ENCODE measurements at places on chromosomes 12 and 14.
A peak's percentile ranks its signal among the peaks of the same experiment; 100 is the strongest.

GRCh38 chr12:42021469-42021868 lies 123.2 kb downstream of the GXYLT1 start:
- no peak for DNase-seq

- peak; percentile 3 for DNase-seq
These were observed 448.5 kb downstream of the TMEM121 start for GRCh38 chr14:105974902-105975301.

GRCh38 chr14:24207104-24207551 lies 1.6 kb downstream of the TSSK4 start:
- DNase-seq, result no peak

GRCh38 chr14:51674294-51675002 lies 22.7 kb downstream of the FRMD6 start:
- no peak for DNase-seq

- DNase-seq, result peak; percentile 20
These were observed 91.2 kb upstream of the PARP11 start for GRCh38 chr12:3964439-3964838.

DNA sequence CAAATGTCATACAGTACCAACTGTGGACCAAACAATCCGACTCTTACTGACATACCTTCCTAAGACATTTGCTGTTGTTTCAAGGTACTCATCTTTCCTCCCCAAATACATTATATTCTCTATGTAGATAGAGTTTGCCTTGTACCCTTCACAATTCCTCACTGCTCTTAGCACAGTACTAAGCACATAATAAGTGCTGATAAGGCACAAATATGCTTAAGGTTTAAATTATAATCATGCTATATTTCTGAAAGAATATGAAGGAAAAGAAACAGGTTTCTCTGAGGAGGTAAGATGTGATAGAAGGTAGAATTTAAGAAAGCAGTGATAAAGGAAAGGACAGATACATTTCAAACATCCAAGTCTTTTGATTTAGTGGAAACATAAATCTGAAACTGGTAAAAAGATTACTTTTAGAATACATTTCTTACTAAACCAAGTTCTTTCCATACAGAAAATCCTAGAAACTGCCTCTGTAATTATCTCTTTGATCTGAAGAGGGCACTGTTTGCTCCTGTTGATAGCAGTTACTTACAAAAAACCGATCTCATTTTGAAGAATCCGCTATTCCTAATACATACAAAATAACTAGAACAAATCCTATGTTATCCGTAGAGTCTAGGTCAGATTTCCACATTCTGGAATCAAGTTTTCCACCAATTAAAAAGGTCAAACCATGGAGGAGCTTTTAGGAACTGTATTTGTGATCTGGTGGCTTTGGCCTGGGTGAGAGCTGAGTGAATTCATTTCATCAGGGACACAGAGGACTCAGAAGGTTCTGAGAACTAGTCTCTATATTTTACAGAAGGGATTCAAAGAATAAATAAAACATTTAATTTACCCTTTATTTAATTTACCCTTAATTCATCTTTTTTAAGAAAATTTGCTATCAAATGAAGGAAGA lies 311.9 kb downstream of the DAD1 start:
- DNase-seq, result no peak

DNA sequence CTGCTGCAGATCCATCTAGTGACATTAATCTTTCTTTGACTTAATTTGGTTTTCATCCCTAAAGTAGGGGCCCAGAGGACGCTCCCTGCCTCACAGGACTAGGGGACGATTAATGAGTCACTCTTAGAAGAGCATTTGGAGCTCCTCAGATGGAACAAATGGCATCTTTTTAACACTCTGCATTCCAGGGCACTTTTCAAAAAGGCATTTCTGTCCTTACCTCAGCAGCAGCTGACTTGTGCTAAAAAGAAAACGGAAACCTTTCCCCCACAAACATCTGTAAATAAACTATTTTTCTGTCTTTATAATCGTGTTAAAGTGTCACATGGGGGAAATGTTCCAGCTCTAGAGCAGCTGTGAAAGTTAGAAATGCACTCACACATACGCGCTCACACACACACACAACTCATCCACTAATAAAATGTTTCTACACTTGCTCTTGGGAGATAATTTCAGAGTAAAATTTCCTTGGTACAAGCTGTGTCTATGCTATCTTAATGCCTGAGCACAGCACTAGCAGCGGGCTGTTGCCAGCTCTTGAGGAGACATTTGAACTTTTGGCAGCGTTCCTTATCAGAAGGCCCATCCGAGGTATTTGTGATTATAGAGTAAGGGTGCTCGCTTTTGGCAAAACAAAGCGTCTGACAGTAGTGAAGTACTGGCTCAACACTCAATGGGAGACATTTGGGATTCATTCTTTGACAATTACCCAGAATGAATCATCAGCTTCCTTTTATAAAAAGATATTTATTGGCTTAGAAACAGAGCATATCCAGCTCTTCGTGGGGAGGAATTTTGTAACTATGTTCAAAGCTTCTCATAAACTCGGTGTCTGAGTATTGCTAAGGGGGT lies 141.3 kb downstream of the PLXNC1 start:
- no peak for DNase-seq

DNA sequence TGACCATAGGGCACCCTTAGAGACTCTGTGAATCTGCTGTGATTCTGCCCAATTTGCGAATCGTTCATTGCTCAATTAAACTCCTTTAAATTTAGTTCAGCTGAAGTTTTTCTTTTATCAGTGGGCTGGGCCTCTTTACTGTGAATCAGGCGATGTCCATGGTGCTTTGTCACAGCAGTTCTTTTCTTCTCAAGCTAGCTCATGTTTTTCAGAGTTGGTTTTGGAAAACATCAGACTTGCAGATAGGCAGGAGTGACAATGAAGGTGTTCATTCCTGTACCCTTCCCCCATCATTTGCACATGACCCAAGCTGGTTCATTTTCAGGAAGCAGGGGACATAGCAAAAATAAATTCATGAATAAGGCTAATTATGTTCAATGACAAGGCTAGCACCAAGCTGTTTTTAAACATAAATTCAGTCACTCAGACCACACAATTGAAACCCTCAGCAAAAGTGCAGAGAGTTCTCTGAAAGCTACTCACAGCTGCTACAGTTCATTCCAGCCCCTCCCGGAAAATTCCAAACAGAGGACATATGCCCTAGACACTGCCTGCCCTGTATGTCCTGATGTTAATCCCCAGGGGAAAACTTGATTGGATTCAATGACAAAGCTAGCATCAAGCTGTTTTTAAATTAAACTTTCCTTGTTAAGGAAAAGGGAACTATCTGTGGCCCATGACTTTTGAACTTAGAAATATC lies 383.3 kb downstream of the C12orf75 start:
- no peak for DNase-seq

- DNase-seq, result peak; percentile 96
These were observed 2.4 kb downstream of the DHH start for GRCh38 chr12:49092086-49092815.

DNA sequence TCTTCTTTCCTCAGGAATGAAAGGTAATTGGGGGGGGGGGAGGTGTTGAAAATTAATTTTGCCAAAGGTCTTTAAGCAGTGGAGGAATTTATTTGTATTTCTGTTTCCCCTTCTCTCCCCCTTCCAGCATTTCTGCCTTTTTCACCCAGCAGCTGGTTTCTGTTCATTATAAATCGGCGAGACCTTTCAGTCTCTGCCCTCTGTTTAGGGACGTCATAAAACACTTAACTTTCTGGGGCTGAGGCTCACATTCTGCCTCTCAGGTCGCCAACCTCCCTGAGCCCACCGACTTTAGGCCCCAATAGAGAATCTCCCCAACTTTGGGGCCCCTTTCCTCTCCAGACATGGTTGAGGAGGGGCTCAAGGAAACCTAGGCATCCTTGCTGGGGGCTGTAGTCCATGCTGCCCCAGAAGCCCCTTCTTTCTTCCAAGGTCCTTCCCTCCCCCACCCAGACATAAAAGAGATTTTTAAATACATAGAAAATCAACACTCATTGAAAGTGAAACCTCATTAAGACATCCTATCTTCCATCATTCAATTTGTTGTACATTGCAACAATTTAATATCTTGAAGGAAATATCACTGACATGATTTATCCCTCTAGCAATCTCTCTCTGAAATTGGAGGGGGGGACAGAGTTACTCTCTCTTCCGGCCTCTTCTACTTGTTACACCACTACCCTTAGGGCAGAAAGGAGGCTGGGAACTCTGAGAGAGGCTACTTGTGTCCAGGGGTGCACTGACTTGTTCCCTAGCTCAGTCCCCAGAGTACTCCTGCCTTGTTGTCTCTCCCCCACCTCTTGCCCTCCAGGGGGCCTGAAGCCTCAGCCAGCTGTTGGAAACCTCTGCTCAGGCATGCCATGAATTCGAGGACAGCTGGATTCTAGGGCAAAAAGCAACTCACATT lies 2.5 kb upstream of the HOXC6 start:
- no peak for DNase-seq

DNA sequence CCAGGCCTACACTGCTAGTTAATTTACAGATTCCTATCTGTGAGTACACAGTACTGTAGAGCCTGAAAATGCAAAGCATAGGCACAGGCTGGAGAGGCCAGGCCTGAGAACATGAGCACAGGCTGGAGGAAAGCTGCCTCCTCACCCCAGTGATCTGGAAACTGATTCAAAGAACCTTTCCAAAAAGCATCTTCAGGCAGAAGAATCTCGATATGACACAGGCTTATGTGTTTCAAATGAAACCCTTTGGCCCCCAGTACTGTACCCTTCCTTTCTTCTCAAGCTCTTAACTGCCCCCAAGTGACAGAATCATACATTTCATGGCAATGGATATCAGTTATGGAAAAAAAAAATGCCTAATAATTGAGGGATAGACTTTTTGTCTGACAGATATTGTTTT lies 122.0 kb downstream of the KCNC2 start:
- no peak for DNase-seq

DNA sequence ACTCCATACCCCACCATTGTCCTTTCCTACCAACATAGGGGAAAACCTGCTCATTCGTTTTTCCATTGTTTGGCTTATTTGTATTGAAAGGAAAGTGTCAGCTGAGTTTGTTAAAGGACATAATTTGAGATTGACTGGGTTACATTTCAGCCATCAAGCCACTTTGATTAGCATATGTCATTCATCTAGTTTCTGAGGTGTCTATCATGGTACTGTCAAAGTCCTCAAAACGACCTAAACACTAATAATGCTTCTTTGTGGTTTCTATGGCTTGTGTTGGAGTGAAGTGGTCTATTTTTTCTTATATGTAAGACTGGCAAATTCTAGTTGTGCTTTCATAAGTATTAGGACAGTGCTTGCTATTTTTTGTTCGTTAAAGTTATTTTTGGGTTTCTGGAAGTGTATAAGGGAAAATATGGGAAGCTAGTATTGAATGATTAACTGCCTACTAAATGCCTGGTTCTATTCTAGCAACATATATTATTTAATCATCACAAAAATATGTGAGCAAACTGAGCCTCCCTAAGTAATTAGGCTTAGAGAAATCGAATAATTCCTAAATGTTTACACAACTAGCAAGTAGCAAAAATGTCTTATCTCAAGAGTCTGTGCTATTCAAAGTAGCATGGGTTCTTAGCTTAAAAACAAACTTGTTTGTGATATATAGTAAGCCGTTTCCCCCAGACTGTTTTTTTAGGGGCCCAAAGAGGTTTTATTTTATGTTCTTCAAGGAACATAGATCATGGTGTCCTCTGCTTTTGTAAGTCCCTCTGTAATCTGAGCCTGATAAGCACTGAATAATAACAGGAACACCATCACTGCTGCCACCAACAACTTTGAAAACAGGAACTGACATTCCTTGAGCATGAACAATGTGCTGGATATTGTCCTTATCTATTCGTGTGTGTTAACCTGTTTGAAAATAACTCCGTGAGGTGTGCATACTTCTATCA lies 67.1 kb downstream of the DERA start:
- no peak for DNase-seq

DNA sequence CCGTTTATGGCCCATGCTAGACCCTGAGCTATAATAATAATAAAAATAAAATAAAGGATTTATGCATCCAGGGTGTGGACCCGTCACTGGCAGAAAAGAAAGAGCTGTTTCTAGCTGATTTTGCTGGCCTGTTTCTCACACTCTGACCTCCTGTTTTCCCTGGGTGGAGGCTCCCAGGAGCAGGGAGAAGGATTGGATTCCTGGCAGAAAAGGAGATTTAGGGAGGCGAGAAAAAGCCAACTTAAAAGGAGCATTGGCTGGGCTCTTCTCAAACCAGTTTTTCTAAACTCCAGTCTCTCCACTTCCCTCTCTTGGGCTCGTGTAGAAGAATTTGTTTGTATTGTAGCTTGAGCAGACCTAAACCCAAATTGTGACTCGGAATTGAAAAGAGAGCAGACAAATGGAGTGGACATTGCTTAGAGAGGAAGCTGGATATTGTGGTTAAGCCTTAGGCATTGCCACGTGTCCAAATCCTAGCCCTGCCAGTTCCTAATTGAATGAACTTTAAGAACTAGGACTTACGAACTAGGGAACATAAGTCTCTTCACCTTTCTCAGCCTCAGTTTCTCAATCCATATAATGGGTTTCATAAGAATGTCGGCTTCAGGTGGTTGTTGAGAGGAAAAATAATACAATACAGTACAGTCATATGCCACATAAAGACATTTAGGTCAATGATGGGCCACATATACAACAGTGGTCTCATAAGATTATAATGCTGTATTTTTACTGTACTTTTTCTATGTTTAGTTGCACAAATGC lies 14.4 kb upstream of the TBX5 start:
- DNase-seq, result no peak

- no peak for DNase-seq
These were observed 6.7 kb upstream of the PTGER2 start for GRCh38 chr14:52307376-52307775.

DNA sequence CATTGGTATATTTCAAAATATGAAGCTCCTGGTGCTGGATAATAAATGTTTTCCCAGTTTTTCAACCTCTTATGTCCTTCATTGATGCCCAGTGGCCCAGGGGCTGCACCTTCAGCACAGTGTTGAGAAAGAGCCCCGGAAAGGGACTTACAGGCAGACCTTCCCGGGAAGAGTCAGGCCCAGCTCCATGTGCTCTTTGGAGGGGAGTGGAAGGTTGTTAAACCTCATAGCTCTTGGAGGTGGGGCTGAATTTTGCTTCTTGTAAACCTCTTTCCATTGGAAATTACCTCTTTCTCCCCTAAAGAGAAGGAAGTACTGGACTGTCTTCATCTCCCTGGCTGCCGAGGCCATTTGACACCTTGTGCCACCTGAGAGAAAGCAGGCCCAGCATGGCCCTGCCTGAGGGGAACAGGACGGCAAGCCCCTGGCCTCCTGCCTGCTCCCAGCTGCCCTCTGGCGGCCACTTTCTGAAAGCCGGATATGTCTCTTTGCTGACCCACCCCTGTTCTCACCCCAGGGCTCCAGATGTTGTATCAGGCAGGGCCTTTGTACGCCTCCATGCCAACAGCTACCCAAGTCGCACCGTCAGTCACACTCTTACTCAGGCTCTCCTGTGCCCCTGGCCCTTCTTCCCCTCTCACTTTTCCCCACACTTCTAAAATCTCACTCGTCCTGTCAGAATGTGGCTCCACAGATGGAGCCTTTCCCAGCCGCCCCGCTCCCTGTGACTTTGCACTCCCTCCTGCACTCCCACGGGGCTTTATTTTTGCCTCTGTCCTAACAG lies 43.0 kb downstream of the EVL start:
- DNase-seq, result peak; percentile 82

- no peak for DNase-seq
These were observed 71.0 kb downstream of the KTN1 start for GRCh38 chr14:55650992-55651391.

- DNase-seq, result no peak
These were observed 327.7 kb downstream of the TMEM121 start for GRCh38 chr14:105853907-105854599.

GRCh38 chr12:113103756-113104450 lies 31.7 kb downstream of the RASAL1 start:
- DNase-seq, result no peak
